Fibroblast of skin of right quadriceps (primary cell): ENCODE measurements at places on chromosomes 4 and X.

- no peak for DNase-seq
These were observed 31.1 kb downstream of the ZBTB49 start for GRCh38 chr4:4320951-4321714.

GRCh38 chr4:68368691-68369131 lies 18.8 kb upstream of the YTHDC1 start:
- peak; percentile 65 for DNase-seq

GRCh38 chrX:130179170-130179569 lies 7.4 kb downstream of the RAB33A start:
- no peak for DNase-seq

GRCh38 chr4:83629945-83630721 lies 94.2 kb downstream of the GPAT3 start:
- DNase-seq, result peak; percentile 74

DNA sequence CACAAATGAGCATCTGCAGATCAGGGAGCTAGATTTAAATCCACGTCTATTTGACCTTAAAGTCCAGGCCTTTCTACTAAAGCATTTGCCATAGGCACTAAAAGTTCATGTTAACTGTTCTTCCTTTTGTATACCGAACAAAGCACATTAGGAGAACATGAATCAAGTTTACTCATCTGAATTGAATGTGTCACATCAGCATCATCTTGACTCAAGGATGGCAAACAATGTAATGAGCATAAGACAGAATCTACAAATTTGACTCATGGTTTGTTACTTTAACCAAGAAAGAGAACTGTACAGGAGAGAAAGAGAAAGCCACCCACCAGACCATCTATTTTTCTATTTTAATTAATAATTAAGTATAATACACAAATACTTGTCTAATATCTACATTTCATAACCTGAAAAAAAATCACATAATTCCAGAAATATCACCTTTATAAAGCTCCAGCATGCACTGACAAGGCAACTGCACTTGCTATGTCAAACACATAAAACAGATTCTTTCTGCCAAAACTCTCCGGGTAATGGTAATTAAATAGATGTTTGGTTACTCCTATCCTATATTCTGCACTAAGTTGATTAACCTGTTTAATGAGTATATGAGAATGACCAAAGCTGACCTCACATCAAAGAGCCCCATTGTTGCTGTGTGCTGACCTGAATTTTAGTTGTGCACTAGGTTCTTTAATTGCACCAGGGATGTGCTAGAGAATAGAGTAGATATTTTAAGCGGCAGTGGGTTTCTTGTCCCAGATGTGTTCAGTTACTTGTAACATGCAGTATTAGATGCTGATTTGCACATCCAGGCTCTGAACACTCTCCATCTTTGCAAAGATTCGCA lies 42.5 kb upstream of the LEF1 start:
- DNase-seq, result peak; percentile 31

GRCh38 chr4:52317361-52317879 lies 266.3 kb downstream of the SPATA18 start:
- no peak for DNase-seq

DNA sequence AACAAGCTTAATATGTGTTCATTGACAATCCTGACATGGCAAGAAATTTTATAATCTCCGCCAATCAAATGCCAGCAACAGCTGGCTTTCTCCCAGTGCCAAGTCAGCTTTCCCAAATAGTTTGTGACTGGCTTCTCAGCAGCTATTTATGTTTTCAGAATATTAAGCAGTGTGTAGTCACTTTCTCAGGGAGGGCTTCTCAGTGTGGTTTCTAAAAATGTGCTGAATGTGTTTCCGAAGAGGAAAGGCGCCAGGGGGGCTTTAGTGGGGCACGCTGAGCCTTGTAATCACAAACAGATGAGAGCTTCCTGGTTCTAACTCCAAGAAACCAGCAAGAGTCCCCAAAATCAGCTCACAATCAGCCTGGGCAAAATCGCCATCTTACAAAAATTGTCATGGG lies 258.7 kb upstream of the CPEB2 start:
- peak; percentile 47 for DNase-seq

GRCh38 chr4:36255577-36255976 lies 11.3 kb upstream of the ARAP2 start:
- DNase-seq, result no peak
